ENCODE measurements at places on chromosomes 13 and 19. TPM values are rescaled to one million over a fixed set of nuclear protein-coding genes. Genes with fewer than 3 reads are reported as not detected.

ZNF560 gene
- total RNA-seq, result 0.33 TPM

KIRREL2 gene
- total RNA-seq, result 0.39 TPM

ZNF792 gene
- total RNA-seq, result 7.4 TPM

MAB21L1 gene
- not detected for total RNA-seq

ADGRE3 gene
- not detected for total RNA-seq

ZNF729 gene
- total RNA-seq, result under 0.01 TPM

LILRB3 gene
- not detected for total RNA-seq

RNF17 gene
- total RNA-seq, result not detected

TTC9B gene
- total RNA-seq, result not detected

BCAM gene
- 2.4 TPM for total RNA-seq

LHB gene
- total RNA-seq, result not detected

TSHZ3 gene
- total RNA-seq, result 2.4 TPM

ATP1A3 gene
- total RNA-seq, result not detected

PEAK3 gene
- total RNA-seq, result not detected

CYP4F8 gene
- not detected for total RNA-seq

FGF14 gene
- total RNA-seq, result under 0.01 TPM

PLVAP gene
- total RNA-seq, result not detected

UBAC2 gene
- 34.2 TPM for total RNA-seq

OXGR1 gene
- not detected for total RNA-seq

ZNF534 gene
- total RNA-seq, result not detected

GFY gene
- total RNA-seq, result not detected

POSTN gene
- total RNA-seq, result 1.8 TPM

CD70 gene
- not detected for total RNA-seq

EBPL gene
- 24.7 TPM for total RNA-seq

ZNF527 gene
- total RNA-seq, result 3.1 TPM

ZNF266 gene
- 8.4 TPM for total RNA-seq

ZC3H13 gene
- 44.8 TPM for total RNA-seq

SUPT5H gene
- total RNA-seq, result 84.8 TPM

CEACAM20 gene
- not detected for total RNA-seq

ERCC2 gene
- total RNA-seq, result 14.5 TPM

S1PR5 gene
- total RNA-seq, result not detected

OR7C1 gene
- 3.5 TPM for total RNA-seq

CLEC17A gene
- total RNA-seq, result not detected

IZUMO1 gene
- total RNA-seq, result 0.39 TPM

DHDH gene
- not detected for total RNA-seq

SHANK1 gene
- total RNA-seq, result not detected

ZNF345 gene
- total RNA-seq, result 6.2 TPM

SHISA7 gene
- not detected for total RNA-seq

KLK12 gene
- not detected for total RNA-seq

RNASEH2A gene
- total RNA-seq, result 21.5 TPM

CBLC gene
- 5.5 TPM for total RNA-seq

IQCN gene
- total RNA-seq, result 3.5 TPM

CYP2A6 gene
- not detected for total RNA-seq

PGLYRP2 gene
- not detected for total RNA-seq
